ENCODE measurements at places on chromosomes 5 and 9.
A peak's percentile ranks its signal among the peaks of the same experiment; 100 is the strongest.

DNA sequence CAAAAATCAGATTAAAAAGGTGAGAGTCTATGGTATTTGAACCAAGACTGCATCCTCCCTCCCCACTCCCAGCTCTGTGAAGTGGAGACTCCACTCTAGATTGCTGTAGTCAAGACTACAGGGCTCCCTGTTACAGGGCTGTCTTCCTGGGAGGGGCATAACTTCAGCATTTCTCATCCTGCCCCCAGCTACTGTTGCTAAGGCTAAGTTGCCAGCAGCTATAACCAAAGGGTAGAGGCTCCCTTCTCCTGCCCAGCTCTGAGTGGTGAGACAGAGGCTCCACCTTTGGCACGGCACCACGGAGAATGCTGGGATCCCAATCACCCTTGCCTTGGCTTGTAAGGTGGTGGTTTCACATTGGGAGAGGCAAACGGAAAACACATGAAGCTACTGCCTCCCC, 39.2 kb upstream of the GCNT4 start:
- DNase-seq: no peak

- peak; percentile 52 for DNase-seq
Measured at GRCh38 chr5:153613144-153613543, 122.7 kb downstream of the GRIA1 start.

DNA sequence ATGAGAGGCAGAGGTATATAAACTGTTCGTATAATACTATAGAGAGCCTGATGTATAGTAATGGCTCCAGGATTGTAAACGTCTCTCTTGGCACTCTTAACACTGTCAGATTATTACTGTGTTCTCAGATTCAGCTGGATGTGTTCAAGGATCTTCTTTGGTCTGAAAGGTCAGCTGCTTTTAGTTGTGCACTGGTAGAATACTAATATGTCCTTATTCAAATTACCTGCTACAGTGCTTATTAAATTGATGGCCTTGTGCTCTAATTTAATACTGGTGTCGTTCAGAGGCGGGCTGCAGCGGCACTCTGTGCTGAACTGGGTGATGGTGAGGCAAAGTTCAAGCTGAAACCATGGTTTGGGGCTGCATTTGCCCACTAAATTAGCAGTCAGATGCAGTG, 216.7 kb upstream of the ARRDC3 start:
- DNase-seq: no peak

DNA sequence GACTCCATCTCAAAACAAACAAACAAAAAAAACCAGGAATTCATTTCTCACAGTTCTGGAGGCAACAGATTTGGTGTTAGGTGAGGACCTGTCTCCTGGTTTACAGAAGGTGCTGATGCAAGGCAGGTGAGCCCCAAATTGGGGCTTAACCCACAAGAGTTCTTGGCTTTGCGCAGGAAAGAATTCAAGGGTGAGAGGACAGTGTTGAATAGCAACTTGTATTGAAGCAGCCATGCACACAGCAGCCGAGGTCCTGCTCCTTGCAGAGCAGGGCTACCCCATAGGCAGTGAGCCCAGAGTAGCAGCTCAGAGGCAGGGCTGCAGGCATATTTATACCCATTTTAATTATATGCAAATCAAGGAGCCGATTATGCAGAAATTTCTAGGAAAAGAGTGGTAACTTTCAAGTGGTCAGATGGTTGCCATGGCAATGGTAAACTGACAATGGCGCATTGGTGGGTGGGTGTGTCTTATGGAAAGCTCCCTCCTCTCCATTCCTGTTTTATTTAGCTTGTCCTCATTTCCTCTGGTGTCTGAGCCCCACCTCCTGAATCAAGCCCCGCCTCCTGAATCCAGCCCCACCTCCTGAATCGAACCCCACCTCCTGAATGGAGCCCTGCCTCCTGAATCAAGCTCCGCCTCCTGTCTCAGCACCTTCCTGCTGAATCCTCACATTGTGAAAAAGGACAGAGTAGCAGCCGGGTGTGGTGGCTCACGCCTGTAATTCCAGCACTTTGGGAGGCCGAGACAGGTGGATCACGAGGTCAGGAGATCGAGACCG, 34.5 kb upstream of the COL5A1 start:
- DNase-seq: no peak

- no peak for DNase-seq
Measured at GRCh38 chr5:124952566-124952965, 206.1 kb upstream of the ZNF608 start.

- DNase-seq: no peak
Measured at GRCh38 chr9:72952914-72953313, at the start of gene ALDH1A1. Gene ALDH1A1, minus strand, starts transcription at chr9:72953053. Its CDS starts 53 bp downstream, at chr9:72953000.

- DNase-seq: no peak
Measured at GRCh38 chr5:154647761-154648145, 107.4 kb upstream of the LARP1 start.

GRCh38 chr5:165460911-165461310, 1955.5 kb downstream of the MAT2B start:
- peak; percentile 15 for DNase-seq

GRCh38 chr5:16776611-16777251, 159.4 kb downstream of the MYO10 start:
- DNase-seq: no peak

DNA sequence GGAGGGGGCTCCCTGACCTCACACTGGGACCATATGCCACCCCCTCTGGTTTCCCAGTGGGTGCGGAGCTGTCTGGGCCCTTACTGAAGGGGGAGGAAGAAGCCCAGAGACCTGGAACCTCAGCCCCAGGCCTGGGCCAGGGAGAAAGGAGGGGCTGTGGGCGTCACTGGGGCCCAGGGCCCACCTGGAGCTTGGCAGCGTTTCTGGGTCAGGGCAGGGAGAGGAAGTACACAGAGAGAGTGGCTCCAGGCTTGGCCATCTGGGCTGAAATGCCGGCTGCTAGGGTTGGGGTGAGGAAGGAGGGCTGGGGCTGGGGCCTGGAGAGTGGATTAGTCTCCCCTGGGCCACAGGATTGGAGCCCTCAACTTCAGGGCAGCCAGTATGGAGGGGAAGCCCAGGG, 6.4 kb upstream of the DAB2IP start:
- DNase-seq: no peak

DNA sequence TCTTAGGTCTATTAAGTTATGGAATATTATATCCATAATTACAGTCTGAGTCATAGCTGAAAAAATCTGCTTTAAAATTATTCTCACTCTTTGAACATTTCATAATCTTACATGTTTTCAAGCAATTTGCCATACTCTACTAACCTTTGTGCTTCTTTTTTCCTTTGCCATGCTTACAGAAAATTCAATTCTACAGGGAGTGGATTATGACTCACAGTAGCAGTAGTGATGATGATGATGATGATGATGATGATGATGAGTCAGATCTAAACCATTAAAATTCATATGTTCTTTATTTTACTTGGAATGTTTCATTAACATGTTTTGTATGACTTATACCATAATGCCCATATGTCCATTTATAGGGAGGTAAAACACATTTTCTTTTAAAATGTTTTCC, 207.1 kb downstream of the VPS13A start:
- peak; percentile 77 for DNase-seq

- DNase-seq: no peak
Measured at GRCh38 chr5:134116789-134117761, 2.6 kb downstream of the TCF7 start.

- DNase-seq: no peak
Measured at GRCh38 chr9:3214741-3215140, 311.1 kb downstream of the RFX3 start.

DNA sequence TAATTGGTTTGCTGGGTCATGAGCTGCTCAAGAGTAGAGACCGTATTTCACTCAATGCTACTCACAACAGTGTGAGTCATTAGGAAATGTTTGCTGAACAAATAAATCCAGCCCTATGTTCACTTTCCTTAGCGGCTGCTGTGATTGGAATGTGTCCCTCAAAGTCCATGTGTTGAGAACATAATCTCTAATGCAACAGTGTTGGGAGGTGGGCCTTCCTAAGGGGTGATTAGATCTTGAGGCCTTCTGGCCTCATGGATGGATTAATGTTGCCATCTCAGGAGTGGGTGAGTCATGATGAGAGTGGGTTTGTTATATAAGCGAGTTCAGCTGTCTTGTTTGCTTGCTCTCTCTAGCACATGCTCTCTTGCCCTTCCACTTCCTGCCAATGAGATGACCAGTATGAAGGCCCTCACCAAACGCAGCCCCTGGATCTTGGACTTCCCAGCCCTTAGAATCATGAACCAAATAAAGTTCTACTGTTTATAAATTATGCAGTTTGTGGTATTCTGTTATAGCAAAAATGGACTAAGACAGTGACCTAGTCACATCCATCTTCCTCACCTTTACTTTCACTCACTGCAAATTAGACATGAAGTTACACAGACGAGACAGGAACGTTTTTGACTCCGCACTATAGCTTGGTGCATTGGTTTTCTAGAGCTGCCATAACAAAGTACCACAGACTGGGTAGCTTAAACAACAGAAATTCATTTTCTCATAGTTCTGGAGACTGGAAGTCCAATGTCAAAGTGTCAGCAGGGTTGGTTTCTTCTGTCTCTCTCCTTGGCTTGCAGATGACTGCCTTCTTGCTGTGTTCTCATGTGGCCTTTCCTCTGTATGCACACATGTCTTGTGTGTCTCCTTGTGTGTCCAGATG, 50.9 kb upstream of the FAM169A start:
- peak; percentile 48 for DNase-seq

- DNase-seq: no peak
Measured at GRCh38 chr5:8209500-8209899, 340.6 kb downstream of the MTRR start.

- DNase-seq: no peak
Measured at GRCh38 chr5:117242028-117242427, 667.4 kb upstream of the SEMA6A start.

DNA sequence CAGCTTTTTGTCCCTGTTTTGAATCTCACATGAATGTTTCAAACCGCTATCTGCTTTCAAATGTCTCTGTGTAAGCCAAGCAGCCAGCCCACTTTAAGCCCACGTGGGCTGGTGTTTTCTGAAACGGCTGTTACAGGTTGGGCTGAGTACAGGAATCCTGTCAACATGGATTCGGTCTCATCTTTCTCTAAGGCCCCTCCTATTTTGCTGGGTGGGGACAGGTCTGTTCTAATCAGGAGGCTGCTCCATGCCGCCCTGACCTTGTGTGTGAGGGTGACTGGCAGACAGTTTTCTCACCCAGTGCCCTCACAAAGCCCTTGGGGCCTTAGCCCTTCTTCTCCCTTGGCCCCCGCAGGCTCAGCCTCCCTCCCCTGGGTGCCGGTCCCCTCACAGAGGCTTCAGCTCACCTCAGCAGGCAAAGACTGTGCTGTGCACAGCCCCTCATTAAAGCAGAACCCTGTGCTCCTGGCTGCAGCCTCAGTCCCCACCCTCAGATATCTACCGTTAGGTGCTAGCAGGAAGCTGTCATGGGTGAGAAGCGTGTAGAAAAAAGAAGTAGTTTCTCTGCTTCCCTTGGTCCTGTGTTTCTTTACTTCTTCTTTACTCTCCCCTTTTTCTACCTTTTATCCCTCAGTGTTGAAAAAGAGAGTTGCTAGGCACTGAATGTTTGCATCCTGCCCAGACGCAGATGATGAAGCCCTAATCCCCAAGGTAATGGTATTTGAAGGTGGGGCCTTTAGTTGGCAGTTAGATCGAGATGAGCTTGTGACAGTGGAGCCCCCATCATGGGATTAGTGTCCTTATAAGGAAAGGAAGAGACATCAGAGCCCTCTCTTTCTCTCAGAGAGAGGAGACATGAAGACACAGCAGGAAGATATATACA, 205.7 kb downstream of the ADAMTS12 start:
- no peak for DNase-seq

DNA sequence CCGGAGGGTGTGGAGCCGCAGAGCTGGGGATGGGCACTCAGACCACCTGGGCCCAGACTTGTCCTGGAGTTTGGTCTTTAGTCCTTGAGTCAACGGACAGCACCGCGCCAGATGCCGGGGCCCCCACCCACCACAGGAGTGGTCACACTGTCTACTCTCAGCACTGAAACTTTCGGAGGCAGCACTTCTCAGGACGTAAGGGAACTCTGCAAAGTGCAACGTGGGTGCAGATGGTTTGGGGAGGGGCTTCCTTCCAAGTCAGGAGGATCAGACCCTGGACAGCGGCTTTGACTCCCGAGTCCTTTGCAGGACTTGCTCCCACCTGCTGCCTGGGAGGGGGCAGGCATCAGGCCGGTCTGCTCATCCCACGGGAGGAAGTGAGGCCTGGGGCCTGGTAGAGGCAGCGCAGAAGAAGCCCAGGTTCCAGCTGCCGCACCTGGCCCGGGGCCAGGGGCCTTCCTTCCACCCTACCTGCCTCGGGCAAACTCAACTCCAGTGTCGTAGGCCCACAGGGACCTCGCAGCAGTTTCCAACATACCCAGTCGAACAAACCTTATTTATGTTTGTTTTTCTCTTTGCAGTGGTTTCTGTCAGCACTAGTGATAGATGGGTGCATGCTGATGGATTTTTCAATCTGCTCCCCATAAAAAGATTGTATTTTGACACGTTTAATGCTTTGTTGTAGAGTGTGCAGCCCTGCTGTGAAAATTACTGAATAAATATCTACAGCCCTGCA, 149.8 kb upstream of the PPP1R26 start:
- no peak for DNase-seq
